ENCODE measurements at places on chromosomes 3 and 15.

GRCh38 chr3:69235882-69236281, 113.5 kb upstream of the LMOD3 start:
- no peak for DNase-seq

DNA sequence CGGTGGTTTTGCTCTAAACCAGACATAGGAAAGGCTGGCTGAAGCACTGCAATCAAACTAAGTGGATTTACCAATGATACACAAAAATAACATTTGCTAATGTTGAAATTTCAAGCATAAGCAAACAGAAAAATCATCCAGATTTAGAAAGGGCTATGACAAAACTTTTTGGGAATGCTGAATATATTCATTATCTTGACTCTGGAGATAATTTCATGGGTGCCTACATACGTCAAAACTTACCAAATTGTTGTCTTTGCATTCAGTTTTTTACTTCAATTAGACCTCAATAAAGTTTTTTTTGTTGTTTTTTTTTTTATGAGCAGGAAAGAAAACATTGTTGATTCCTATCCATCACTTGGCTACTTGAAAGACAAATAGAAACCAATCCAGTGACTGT, 140.8 kb downstream of the NR2E3 start:
- DNase-seq = no peak

DNA sequence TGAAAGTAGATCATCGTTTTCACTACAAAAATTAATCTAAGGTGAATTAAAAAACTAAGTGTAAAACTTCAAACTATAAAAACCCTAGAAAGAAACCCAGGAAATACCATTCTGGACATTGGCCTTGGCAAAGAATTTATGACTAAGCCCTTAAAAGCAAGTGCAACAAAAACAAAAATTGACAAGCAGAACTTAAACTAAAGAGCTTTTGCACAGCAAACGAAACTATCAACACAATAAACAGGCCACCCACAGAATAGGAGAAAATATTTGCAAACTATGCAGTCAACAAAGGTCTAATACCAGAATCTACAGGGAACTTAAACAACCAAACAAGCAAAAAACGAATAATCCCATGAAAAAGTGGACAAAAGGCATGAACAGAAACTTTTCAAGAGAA, 302.0 kb downstream of the CHST2 start:
- DNase-seq = no peak

DNA sequence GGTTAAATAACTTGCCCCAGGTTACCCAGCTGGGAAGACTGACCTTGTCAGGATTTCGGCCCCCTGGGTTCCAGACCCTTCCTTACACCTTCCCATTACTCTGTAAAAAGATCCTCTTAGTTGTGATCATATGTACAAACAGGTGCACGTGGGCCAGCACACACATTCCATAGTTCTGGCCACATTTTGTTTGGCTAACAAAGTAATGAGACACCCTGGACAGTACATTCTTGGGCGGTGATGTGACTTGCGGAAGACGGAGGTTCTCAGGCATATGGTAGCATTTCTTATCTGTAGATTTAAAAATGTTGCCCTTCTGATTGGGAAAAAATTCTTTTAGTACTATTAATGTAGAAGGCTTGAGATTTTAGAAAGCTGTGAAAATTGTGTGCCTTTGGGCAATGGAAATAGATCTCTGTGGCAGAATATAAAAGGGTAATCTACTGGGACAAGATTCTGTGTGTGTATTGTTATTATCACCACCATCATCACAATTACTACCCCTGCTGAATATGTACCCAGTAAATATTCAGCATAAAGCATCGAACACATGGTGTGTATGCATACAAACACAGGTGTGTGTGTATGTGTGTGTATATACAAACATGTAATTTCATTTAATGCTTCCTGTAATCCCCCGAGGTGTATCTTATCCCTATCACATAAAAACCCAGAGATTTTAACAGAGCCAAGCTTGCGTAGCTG, 205.4 kb upstream of the UBE2E1 start:
- DNase-seq = no peak

DNA sequence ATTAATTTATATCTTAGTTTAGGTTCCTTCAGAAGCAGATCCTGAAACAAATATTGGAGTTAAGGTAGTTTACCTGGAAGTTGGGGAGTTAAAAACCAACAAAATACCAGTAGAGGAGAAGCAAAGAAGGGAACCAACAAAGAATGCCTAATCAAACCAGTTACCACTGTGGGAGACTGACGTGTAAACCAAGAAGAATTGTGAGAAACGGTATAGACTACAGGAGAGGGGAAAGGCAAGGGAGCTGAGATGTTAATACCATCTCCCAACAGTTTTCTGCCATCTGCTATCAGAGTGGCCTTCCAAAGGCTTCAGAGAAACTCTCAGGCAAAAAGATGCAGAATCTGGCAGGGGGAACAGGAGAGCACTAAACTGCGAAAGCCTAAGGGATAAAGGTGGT, 53.5 kb downstream of the BFSP2 start:
- DNase-seq = no peak

DNA sequence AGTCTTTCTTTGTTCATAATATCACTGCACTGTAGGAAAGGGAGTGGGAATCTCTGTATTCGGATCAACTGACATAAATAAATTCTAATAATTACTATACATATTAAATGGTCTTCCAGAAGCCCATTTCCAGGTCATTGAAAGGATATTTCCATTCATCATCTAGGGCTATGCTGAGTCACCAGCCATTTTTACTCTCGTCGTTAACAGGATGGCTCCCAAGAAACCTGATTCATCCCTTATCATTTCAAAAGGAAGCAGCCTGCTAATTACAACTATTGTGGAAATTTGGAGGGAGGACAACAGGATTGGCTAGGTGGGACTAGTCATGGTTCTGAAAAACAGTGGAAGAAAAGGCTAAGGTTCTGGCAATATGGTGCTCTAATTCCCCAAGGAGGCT, 13.6 kb downstream of the GMNC start:
- no peak for DNase-seq

GRCh38 chr3:147661916-147662315, 252.8 kb downstream of the ZIC1 start:
- DNase-seq = no peak

DNA sequence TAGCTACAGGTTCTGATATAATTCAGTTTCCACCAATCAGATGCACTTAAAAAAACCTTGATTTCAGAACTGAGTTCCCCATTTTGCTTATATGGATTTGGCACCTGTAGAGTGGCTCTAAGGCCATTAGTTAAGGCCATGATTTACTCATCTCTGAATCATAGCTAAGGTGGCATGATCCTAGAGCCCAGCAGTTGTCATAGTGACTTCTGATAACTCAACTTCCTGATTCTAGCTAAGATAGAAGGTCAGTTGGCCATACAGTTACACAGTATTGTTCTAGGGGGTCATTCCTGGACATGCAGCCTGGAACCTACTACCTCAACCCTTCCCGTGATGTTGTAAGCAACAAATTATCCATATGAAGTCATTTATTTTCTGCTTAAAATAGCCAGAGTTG, 15.9 kb upstream of the TMEM87A start:
- DNase-seq = no peak

- no peak for DNase-seq
Measured at GRCh38 chr15:33074942-33075341, 119.6 kb downstream of the FMN1 start.

Measured in stimulated activated CD4-positive, alpha-beta T cell treated with anti-CD3 and anti-CD28 coated beads, TNF-alpha, amount 100 ng/mL, for 1 hour (primary cell).